ENCODE measurements at places on chromosomes 7 and 10.

GRCh38 chr10:7666253-7667023 is at the start of gene ITIH5:
Gene ITIH5, minus strand, starts transcription at chr10:7666966. Its CDS starts 74 bp downstream, at chr10:7666892.
- DNase-seq = no peak

- DNase-seq = no peak
These were observed at the start of gene GPNMB for GRCh38 chr7:23246555-23246954. Gene GPNMB, plus strand, starts transcription at chr7:23246775. Its CDS starts 83 bp downstream, at chr7:23246858.

GRCh38 chr10:49222170-49222569 is 34.0 kb upstream of the TMEM273 start:
- no peak for DNase-seq

DNA sequence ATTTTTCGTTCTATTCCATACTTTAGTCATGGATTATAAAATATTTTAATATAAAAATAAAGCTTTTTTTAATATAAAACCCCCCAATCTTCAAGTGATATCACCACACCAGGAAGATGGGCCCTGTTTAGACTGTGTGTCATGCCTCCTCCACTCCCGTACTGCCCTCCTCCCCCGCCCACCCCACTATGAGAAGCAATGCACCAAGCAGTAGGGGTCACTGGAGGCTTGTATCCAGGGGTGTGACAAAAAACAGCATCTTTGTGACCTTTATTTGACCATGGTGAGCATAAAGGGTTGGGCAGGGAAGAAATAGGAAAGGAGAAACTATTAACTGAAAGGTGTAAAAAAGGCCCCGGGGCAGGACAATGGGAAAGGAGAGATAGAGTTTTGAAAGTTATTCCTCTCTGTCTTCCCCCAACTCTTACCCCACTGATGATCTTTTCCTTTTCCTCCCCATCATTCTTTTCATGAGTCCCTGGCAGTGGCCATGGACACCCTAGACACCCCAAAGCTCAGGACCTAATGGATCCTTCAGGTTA is 3.5 kb downstream of the PITX3 start:
- DNase-seq = no peak

GRCh38 chr7:41010967-41011366 is 691.9 kb downstream of the INHBA start:
- DNase-seq = no peak

DNA sequence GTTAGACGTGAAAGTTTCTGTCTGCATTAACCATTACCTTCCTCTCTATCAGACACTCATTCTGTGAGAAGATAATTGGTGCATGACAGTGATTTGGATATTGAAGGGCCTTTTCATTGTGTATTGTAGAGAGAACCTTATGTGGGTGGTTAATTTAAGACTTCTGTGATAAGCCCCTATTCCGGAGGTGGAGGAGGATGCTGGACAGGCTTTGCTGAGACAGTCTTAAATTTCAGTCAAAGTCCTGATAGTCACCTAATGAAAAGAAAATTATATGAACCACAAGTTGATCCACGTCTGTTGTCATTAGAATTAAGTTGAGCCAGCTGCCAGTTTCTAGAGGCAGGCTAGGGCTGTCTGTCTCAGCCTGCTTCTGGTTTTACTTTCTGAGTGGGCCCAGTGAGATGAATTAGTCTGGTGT is 62.9 kb downstream of the CELF2 start:
- no peak for DNase-seq

DNA sequence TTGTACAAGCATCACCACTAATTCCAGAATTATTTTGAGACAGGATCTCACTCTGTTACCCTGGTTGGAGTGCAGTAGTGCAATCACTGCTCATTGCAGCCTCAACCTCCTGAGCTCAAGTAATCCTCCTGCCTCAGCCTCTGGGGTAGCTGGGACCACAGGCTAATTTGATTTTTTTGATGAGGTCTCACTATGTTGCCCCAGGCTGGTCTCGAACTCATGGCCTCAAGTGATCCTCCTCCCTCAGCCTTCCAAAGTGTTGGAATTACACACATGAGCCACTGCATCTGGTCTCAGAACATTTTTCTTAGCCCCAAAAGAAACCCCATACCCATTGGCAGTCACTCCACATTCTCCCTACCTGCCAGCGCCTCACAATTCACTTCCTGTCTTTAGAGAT is 3.5 kb upstream of the WBP1L start:
- DNase-seq = no peak

GRCh38 chr7:24692592-24692991 is 64.7 kb downstream of the GSDME start:
- no peak for DNase-seq

DNA sequence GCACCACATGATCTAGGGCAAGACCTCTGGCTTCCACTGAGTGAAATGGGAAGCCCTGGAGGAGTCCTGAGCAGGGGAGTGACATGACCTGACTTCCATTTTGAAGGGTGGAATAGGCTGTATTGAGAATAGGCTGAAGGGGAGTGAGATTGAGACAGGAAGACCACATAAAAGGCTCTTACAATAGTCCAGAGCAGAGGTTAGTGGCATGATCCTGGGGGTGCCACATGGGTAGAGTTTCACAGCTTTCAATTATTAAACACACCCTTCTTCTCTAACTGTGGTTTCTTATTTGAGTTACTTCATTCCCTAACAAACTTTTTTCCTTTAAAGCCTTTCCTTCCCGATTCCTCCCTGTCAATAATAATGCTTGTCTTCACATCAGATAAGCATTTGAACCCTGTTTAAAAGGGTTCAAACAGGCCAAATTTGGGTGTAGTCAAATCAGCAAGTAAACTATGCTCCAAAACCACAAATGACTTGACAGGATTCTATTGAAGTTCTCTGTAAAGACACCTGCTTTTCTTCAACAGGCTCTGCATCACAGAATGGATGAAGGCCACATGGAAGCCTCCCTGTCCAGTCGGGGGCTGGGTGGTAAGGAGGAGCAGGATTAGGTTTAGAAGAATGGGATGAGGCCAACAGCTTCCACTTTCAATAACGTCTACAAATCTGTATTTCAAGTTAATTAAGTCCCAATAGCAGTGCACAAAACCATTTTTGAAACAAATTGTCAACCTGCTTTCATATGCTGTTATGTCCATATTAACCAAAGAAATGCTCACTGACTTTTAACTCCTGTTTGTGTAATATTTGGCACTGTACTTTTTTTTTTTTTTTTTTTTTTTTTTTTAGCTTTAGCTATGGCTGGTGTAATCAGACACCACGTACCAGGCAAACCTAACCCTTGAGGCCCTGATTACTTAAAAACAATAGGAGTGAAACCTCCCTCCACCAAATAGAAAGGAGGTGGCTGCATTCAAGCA is 131.9 kb downstream of the NRCAM start:
- no peak for DNase-seq

DNA sequence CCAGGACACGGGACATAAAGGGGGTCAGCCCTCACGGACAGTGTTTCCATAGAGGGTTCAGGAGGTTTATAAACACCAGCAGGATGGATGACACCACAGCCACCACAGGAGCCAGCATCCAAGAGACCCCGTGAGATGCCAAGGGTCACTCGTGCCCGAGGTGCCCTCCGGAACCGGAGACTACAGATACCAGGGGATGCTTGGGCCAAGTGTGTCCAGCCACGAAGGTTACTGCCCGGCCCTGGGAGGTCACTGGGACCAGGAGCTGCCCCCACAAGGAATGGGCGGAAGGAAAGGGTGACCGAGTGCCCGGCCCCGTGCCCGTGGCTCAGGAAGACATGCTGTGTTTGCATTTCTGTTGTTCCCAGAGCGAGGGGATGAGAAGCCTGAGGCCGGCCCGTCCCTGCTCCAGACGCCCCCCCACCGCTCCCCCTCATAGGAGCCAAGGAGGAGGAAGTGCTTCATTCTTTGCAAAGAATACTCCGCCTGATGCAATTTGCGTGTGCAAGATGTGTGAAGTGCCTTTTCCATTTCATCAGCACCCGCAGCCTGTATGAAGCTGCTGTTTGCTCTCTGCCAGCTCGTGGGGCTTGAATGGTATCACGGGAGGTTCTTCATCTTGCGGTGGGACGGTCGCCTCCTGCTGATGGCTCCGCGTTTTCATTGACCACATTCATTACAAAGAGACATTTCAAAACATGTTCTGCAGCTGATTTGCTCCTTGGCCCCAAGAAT is 176.4 kb downstream of the ELFN1 start:
- DNase-seq = no peak

DNA sequence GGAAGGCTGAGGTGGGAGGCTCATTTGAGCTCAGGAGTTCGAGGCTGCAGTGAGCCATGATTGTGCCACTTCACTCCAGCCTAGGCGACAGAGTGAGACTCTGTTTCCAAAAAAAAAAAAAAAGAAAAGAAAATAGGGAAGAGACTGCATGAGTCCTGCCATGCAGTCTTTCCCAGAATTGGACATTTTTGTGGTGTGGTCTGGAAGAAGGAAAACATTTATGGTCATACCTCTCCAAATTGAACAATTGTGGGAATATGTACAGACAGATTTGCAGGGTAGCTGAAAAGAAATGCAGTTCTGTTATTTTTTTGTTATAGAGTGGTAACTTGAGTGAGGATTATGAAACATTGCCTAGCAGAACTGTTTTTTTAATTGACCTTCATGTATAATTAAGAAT is 198.1 kb downstream of the AUTS2 start:
- DNase-seq = no peak

DNA sequence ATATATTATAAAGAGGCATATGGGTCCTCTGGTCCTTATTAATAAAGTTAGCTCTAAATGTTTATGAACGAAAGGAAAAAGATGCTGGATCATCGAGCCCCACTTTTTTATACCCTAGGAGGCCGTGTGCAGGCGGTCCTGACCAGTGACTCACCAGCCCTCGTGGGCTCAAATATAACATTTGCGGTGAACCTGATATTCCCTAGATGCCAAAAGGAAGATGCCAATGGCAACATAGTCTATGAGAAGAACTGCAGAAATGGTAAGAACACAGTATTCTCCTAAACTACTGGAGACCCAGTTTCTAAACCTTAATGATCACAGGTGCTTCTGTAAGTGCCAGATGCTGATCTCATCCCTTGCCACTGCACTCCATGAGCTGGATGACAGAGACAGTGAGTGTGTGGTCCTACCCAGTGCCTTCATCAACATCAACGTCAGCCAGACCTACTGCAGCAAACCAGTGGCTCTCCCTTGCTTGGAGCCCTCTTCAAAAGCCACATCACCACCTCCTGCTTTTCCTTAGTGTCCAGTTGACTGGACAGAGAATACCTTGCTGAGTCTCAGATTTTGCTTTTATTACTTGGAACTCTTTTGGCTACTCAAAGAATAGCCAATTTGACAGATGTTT is 7.6 kb downstream of the GPNMB start:
- DNase-seq = no peak
